ENCODE measurements at places on chromosomes 2 and 18.
A peak's percentile ranks its signal among the peaks of the same experiment; 100 is the strongest.

GRCh38 chr2:241592126-241592845 lies 33.7 kb downstream of the BOK start:
- no peak for DNase-seq

- peak; percentile 99 for DNase-seq
Measured at GRCh38 chr2:10278029-10278762, 24.5 kb upstream of the HPCAL1 start.

GRCh38 chr2:166384774-166385173 lies 9.0 kb upstream of the SCN9A start:
- DNase-seq = peak; percentile 47

DNA sequence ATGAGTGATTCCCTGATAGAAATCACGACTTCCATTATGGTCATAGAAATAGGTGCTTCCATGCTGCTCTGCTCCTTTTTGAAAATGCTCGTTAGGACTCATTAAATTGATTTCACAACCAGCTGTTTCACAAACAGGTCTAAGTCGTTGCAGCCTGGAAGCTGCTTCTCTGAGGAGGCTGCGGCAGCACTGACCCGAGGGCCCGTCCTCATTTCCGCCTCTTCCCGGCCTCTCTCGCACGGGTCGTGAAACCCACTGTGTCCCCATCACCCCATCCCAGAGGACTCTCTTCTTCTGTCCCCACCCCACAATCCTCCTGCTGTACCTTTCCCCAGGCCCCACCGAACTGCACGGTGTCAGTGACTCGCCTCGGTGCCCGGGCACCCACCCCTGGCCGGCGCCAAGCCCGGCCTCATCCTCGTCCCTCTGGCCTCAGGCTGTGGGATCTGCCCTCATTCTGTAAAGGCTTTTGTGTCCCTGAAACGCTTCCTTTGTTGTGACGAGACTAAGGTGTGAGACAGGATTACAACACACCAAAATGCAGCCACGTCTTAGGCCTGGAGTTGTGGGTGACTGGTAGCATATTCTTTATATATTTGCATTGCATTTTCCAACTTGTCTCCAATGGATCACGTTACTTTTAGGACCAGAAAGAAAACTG lies 112.7 kb upstream of the CTDP1 start:
- DNase-seq = no peak

DNA sequence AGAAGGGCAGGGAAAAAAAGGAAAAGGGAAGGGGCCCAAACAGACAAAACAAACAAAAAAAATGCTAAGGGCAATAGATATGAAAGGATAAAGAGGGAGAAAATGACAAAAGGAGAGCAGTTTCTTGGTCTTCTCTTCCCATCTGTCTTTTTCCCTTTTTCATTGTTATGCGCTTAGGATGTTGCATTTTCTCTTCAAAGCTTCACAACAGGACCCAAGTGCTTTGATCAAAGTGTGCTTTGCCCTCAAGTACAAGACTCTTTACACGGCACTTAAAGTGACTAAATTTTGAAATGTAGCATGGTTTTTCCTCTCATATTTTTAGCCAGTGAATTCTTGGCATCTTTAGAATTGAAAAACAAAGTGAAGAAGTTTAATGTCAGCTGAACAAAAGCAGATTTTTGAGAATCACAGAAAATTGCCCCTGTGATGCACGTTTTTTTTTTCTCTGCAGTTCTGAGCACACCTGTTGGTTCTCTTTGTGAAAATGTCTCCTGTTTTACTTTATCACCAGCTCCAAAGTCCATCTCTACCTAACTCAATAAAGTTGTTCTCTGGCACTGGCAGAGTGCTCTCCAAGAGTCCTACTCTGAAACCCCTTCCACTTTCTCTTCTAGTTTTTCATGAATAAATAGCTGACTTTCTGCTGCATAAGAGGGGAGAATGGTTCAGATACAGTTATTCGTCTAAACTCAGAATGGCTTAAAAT lies 126.6 kb downstream of the KCNH7 start:
- no peak for DNase-seq

DNA sequence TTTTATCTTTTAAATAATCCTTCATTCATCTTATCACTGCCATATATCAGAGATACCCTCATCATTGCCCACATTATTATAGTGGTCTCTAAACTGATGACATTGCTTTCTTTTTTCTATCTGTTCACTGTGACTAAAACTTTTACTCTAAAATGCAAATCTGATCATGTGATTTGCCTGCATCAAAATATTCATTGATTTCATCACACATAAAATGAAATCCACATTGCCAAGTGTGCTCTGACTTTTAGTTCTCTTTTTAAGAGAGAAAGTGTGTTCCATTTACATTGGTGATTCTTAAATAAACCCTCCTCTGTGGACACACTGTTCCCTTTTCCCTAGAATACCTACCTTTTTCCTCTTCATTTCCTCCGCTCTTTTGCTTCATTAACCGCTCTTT lies 7.5 kb downstream of the REL start:
- DNase-seq = peak; percentile 59

GRCh38 chr2:218129458-218130135 lies 3.8 kb downstream of the CXCR2 start:
- DNase-seq = peak; percentile 71

- DNase-seq = no peak
Measured at GRCh38 chr2:52703004-52703403, 1064.6 kb upstream of the CHAC2 start.

- DNase-seq = peak; percentile 46
Measured at GRCh38 chr2:16617282-16618266, 48.1 kb downstream of the CYRIA start.

- DNase-seq = peak; percentile 5
Measured at GRCh38 chr18:49321797-49322461, 138.5 kb downstream of the DYM start.

DNA sequence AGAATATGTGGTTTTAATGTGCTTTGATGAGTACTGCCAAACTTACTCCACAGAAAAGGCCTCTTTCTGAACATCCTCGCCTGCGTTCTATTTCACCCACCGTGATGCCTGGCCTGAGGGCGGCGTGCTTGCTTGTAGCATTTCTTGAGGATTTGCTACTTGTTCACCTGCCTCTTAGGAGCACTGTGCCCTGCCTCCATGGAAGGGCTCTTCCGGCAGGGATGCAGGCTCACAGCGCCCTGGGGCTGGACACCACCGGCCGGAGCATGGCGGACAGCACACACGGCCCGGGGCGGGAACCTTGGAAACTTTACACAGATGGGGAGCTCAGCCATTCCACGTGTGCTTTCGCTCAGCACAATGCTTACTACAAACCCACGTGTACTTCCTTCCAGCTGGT lies 37.1 kb downstream of the ANO7 start:
- DNase-seq = no peak

DNA sequence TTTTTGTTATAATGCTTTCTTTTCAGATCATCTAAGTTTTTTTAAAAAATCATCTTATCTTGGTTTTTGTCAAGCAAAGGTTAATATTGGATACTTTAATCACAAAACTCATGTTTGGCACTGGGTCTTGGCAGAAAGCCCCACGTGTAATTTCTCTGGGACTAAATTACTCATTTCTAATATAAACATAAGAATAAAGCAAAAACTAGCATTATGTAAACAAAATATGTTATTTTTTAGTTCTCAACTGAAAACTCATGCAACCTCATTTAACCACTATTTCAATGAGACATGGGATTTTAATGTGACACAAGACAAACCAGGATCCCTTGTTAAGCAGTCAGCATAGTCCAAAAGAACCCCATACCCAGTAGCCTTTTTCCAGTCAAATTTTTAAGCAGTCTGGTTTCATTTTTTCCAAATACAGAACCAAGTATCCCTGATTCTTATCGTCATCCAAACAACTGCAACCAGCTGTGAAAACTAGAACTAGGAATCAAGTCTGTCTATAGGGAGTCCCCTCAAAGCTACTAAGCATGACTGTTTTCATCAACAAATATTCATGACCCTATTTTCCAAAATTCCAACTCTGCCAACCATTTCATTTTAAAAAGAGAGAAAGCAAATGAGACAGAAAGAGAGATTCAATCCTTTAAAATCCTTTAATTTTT lies 27.1 kb downstream of the PID1 start:
- no peak for DNase-seq

DNA sequence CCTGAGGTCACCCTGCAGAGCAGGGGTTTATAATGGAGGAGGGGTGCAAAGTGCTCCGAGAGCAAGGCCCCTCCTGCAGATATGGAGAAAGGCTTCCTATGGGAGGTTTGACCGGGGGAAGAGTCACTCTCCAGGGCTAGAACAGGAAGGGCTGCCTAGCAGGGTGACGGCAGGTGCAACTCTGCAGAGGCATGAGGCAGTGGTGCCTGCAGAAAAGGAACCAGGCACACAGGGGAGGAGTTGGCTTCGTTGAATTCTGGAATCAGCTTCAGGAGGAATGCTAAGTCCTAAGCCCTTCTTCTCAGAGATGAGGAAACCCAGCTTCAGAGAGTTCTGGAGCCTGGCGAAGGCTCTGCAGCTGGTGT lies 17.5 kb upstream of the HPCAL1 start:
- peak; percentile 46 for DNase-seq

GRCh38 chr2:150485871-150486538 lies 1.5 kb downstream of the RND3 start:
- peak; percentile 42 for DNase-seq

DNA sequence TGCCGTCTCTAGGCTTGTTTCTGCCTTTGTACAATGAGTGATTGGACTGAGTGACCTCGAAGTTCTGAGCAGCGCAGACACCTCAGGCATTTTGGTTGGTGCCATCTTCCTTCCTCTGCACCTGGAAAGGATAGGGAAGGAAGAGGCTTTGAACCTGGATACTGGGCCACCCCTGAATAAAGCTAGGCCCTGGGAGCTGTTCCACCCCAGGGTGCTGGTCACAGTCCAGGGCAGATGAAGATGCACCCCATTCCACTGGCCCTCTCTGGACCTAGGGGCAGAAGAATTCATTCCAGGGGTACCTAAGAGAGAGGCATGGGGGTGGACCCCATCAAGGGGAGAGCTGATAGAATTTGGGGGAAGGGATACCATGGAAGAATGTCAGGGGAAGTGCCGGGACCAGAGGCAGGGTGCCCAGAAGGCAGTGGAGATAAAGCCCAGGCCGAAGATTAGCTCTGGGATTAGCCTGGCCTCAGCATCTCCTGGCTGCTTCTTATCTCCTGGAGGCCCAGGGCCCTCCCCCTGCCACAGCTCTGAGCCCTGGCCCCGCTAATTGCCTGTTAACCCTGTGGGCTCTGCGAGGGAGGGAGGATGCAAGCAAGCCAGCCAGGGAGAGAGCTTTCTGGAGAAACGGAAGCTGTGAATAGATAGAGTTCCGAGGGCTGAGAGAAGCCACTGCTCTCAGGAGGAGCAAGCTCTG lies 11.4 kb downstream of the ASIC4 start:
- no peak for DNase-seq

DNA sequence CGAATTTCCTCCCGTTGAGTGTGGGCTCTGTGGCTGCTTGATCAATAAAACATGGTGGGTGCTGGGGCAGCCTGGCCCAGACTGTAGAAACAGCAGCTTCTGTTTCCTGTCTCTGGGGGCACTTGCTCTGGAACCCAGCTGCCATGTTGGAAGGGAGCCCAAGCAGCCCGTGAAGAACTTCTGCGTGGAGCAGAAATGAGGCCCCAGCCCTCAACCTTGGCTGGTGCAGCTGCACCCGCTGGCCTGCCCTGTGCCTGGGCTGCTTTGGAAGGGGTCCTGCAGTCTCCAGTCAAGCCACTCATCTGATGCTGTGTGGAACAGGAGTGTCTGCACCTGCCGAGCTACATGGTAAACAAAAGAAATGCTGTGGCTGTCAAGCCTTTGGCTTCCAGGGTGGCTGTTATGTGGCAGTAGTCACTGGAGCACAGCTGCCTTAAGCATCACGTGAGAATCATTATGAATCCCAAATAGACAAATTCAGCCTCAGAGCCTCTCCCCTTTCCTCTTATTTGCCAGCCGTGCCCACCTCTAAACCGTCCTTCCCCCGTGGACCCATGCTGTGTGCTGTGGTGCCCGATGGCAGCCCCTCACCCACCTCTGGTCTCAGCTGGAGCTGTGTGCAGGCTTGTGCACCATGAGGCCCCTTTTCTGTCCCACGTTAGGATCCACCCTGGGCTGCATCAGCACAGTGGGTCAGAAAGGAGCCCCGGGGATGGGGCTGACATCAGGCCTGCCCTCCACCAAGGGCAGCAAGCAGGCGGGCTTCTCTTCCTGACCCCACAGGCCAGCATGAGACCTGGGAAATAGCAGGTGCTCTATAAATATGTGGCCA lies 134.0 kb upstream of the HDAC4 start:
- no peak for DNase-seq

DNA sequence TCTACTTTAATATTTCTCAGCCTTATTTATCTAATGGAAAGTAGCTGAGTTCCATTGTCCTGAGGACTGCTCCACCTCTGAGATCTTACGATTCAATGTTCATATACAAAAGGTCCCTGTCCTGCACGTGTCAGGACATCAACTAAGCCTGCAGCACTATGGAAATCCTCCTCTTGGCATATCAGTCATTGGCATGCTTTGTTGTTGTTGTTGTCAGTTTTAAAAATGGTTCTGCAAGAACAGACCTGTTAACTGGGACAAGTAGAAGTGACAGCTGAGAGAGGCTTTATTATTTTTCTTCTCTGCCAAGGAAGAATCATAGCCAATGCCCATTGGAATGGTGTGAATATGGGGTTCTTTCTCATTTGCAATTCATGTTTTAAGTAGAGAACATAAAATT lies 450.1 kb upstream of the PKDCC start:
- no peak for DNase-seq

Measured in suppressor macrophage treated with lipopolysaccharide for 1 hour (primary cell).